Choroid plexus epithelial cell (primary cell): ENCODE measurements at places on chromosomes 3 and 15.

- peak; percentile 24 for DNase-seq
Measured at GRCh38 chr15:58415636-58416035, 16.2 kb upstream of the LIPC start.

DNA sequence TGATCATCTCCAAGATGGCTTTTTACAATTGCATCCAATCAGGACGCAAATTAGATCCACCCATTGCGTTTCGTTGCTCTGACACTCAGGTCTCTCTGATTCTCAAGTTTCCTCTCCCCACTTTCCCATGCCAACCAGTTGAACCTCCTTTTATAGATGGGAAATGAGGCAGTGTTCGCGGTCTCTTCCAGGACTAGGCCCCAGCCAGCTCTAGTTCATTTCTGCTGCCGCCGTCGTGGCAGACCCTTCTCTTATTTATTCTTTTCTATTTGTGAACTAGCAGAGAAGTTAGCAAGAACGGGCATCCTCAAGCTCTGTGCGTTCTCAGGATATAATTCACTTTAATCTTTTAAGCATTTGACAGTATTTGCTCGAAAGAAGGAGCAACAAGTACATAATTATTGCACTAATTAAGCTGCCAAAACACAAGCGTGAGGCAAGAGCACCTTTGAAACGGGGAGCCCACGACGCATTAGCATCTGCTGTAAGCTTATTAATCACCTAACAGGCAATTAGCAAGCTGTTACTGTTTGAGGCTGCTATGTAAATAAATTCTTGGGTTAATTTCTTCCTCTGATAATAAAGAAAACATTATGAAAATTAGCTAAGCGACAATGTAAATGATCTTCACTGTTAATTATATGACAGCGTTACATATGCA, 246.4 kb upstream of the TLE3 start:
- no peak for DNase-seq

DNA sequence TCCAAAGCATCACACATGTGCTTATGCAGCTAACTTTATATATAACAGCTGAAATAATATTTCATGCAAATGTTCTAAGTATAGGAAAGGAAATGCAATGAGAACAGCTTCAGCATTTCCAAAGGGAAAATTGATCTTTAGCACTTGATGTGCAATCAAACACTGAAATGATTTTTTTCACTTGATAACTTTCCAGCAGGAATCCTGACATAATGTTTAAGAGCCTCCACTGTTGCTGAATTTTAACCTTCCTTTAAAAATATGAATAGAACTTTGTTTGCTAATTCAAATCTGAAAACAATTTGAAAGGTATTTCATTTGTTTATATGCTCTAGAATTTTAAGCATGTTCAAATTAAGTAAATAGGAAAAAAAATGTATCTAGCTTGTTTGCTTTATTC, 96.9 kb upstream of the STRIT1 start:
- DNase-seq, result no peak

DNA sequence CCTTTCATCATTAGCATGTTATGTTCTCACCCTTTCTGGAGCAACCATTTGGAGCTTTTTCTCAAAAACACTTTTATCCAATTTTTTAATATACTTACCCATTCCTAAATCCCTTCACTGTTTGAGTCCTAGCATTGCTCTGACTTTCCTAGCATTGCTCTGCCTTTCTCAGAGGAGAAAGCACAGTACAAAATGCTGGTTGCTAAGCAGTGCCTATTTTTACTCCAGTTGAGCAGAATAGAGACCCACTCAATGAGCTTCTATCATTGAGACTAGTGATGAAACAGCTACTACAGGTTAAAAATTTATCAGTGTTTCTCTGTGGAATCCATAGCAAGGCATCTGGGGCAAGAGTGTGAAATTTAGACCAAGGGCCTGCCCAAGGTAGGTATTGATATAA, 21.8 kb upstream of the IL1RAP start:
- DNase-seq, result no peak

GRCh38 chr3:30694668-30695067, 88.3 kb downstream of the TGFBR2 start:
- DNase-seq, result no peak

- no peak for DNase-seq
Measured at GRCh38 chr3:52527732-52528585, 5.7 kb downstream of the NT5DC2 start.

- peak; percentile 62 for DNase-seq
Measured at GRCh38 chr3:52056521-52056967, at the start of gene DUSP7. Gene DUSP7 (minus strand): TSS chr3:52056571. CDS start chr3:52056366, 205 bp downstream.

- DNase-seq, result peak; percentile 80
Measured at GRCh38 chr3:64473466-64473865, 214.3 kb downstream of the ADAMTS9 start.

DNA sequence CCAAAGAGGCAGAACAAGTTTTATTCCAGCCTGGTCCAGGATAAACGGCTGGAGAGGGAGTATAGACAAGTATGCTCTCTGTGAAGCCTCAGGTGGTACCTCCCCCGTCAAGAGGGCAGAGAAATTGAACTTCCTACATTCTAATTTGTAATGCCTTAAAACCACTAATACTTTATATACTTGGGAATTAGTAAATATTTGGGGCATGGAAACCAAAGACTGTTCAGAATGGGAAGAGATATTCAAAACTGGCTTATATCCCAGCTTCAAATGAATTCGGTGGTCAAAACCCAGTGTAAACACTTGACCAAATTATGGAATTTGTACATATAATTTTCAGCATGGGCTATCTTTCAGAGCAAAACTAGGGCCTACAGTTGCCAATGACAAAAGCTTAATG, 122.6 kb downstream of the FBN1 start:
- no peak for DNase-seq

DNA sequence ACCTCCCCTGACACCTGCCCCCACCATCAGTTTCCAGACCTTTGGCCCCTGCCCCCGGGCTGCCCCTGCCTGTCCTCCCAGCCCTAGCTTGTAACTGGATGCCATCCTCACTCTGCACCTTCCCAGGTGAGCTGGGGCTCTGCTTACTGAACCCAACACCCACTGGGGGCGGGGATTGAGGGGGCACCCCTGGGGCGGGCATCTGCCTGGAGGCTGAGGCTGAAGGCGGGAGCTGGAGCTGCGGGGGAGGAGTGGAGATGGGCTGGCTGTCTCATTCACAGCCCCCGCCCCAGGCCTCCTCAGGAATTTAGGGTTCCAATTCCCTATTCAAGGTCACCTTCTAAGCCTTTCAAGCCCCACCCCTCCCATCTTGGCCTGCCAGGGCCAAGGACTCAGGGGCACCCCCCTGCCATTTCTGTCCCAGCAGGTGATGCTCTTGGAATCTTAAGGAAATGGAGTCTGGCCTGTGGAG, 17.7 kb downstream of the PIF1 start:
- DNase-seq, result no peak

GRCh38 chr3:49568965-49569364, 14.7 kb downstream of the BSN start:
- DNase-seq, result no peak

- no peak for DNase-seq
Measured at GRCh38 chr15:95284492-95284891, 1046.0 kb upstream of the NR2F2 start.

DNA sequence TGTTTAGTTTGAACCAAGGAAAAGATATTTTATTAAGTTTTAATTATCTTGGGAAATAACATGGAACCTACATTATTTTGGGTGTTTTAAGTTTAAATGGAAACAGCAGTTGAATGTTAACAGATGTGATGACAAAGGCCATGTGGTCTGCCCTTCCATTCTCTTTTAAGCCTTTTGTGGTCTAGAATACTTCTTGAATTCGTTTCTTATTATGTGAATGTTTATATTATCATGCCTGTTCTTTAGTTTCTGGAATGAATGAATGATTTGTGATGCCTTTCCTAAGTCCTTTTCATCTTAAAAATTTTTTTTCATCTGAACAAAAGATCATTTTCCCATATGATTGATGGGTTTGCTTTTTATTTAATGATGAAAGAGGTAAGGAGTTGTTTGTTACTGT, 44.6 kb downstream of the SNRK start:
- peak; percentile 34 for DNase-seq

- peak; percentile 73 for DNase-seq
Measured at GRCh38 chr3:86830566-86830965, 160.4 kb downstream of the VGLL3 start.

DNA sequence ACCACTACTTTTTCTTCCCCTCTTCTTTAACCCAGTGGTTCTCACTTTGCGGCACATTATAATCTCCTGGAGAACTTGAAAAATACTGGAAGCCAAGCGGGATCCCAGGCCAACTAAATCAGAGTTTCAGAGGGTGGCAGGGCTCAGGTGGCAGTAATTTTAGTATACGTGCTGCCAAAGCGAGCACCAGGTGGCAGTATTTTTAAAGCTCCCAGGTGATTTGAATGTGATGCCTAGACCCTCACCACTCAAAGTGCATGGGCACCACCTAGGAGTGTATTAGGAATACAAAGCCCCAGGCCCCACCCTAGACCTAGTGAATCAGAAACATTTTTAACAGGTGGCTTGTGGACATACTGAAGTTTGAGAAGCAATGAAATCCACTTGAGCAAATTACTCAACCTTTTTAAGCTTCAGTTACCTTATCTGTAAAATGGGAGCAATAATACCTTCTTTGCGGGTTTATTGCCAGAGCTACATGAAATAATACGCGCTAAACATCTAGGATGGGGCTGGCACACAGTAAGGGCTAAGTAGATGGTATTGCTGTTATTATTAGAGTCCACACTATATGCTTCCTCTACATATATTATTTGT, 8.3 kb downstream of the B3GALNT1 start:
- DNase-seq, result peak; percentile 31

DNA sequence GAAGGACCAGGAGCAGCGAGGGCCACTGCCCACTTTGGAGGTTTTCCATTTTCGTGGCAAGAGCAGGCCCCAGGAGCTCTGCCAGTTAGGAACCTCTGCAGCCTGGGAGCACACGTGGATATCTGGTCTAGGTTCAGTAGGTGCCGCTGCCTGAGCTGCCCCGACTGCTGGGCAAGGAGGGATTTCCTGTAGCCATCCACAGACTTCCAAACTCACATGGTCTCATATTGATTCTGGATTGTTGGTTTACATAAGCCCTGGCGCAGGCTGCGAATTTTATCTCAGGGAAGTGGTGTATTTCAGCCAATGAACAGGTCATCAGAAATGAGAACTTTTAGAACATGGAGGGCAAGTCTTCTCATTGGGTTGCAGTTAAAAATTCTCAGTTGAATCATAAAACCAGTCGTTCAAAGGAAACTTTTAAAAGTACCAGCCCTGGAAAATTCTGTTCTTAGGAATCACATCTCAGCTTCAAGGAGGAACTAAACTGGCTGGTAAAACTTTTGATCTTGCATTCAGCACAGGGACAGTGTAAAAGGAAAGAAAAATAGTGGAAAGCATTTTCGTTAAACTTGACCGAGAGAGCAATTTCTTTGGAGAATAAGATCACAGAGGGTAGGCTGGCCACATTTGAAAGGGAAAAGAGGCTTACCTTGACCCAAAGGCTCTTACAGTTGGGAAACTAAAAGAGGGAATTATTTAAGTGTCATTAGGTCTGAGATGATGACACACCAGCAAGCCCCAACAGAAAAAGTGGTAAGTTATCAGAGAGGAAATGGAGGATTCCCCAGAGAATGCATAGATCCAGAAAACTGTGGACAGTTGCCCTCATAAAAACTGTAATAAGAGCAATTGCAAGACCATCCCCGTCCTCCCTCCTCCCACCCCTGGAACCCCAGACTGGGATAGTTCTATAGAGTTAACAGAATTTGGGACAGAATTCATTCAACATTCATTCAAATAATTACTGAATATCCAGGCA, 6.4 kb upstream of the RTP3 start:
- DNase-seq, result no peak

GRCh38 chr15:39874890-39875549, 45.0 kb downstream of the GPR176 start:
- peak; percentile 77 for DNase-seq

DNA sequence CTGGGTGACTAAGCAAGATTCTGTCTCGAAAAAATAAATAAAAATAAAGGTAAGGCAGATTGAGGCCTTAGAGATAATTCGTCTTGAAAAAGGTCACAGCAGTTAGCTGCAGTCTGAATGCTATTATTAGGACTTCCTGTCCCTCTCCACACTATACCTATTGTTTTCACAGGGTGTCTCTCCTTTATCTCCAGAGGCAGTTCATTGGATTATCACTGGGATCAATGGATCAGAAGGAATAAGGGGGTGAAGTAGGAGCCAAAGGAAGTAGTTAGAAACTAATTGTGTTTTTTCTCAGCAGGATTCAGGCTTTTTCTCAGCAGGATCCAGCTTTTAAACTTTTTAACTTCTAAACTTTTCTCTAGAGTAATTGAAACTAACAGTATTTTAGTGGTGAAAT, 326.9 kb downstream of the IL5RA start:
- no peak for DNase-seq

GRCh38 chr3:196965112-196965803, 3.4 kb downstream of the PIGZ start:
- no peak for DNase-seq

DNA sequence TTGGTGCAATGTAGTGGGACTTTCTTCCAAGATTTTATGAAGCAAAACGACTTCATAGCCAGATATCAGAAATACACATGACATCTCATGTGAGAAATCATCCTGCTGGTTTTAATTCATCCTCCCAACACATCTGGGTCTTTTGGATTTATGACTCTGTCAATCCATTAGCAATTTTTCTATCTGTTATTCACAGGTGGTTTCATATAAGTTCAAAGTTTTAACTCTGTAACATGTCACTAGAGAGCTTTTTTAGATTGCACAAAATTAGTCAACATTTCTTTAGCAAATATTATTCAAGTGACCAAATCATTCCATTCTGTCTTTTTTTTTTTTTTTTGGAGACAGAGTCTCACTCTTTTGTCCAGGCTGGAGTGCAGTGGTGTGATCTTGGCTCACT, 30.4 kb downstream of the SQOR start:
- no peak for DNase-seq

DNA sequence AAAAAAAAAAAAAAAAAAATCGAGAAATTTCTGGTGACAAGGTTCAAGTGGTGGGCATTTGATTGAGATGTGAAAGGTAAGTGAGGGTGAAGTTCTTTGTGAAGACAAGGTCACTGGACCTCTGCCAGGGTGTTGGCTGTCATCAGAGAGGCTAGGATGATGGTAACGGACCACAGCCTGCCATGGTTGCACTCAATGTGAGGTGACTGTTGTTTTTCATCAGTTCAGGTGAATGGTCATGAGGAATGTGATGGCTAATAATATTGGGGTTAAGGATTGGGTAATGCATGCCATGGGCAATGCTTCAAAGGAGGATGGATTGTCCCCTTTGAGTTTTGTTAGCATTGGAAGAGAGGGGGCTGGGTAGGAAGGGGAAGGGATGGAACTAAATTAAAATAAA, 4.3 kb upstream of the ALPK3 start:
- DNase-seq, result no peak
